ENCODE measurements at places on chromosomes 7 and 10. TPM values are rescaled to one million over a fixed set of nuclear protein-coding genes. Genes with fewer than 3 reads are reported as not detected.

TSPAN15 gene
- total RNA-seq = 7.8 TPM

UTF1 gene
- 31.5 TPM for total RNA-seq

TMEM130 gene
- total RNA-seq = 1.7 TPM

FXYD4 gene
- not detected for total RNA-seq

SLC26A3 gene
- not detected for total RNA-seq

HK1 gene
- 104 TPM for total RNA-seq

Data from H9 (cell line).